Femur (tissue), 1 donor: ENCODE measurements at places on chromosomes 6 and 20.

GRCh38 chr20:51340451-51340840 is 202.1 kb downstream of the NFATC2 start:
- DNase-seq, result no peak

GRCh38 chr6:167136376-167136775 is 13.5 kb downstream of the CCR6 start:
- DNase-seq, result no peak

GRCh38 chr6:93794166-93794565 is 374.8 kb upstream of the EPHA7 start:
- DNase-seq, result no peak

GRCh38 chr6:84975316-84975715 is 210.9 kb upstream of the TBX18 start:
- DNase-seq, result no peak
